ENCODE measurements at places on chromosomes 11 and 22.

DNA sequence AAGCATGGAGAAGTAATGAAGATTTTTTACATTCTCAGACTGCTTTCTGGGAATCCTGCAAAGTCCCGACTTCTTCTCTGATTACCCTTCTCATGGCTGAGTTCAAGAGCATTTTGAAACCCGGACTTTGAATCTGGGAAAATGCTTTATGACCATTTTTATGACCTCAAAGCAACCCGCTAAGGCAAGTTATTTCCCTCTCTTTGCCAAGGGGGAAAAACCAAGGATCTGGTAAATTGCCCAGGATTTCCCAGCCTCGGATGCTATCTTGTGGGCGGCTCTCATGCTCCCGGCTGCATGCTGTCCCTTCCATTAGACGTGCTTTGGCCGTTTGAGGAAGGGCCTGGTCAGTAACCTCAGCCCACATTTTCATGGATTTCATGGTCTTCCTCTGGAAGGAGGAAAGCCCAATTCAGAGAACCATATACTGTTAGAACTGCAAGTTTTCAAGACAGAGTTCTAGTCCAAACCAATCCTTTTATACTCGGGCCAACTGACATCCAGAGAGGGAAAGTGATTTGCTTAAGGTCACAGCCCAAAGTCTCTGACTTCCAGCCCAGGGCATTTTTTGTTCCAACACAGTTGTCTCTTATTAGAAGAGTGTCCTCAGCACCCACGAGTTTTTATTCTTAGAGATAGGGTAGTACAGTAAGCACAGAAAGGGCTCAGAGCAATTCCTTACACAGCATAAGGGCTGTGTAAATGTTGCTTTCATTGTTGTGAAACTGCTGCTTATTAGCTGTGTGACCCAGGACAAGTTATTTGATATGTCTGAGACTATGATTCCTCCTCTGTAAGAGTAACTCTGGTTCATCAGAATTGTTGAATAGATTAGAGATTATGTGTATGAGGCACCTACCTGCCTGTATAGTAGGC, 77.4 kb downstream of the NAV2 start:
- DNase-seq = no peak

- DNase-seq = no peak
Measured at GRCh38 chr11:88410656-88411055, 73.1 kb upstream of the CTSC start.

GRCh38 chr22:48709453-48709852, 1118.2 kb downstream of the BRD1 start:
- no peak for DNase-seq

GRCh38 chr11:27830206-27830605, 130.0 kb upstream of the BDNF start:
- no peak for DNase-seq

DNA sequence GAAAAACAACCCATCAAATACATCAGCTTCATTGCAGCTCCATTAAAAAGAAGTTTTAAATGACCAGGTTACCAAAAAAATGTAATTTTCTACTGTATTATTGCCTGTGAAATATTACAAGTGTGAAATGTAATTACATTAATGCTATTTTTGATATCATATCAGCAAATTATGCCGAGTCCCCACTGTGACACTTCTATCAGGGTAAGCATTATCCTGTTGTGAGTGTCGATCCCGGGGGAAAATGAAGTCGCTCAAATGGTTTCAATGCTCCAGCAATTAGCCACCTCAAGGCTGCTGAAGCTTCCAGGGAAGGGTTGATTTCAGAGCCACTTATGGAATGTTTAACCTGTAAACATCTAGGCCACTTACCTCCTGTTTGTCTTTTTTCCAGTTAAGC, 70.4 kb downstream of the RCN1 start:
- DNase-seq = no peak

DNA sequence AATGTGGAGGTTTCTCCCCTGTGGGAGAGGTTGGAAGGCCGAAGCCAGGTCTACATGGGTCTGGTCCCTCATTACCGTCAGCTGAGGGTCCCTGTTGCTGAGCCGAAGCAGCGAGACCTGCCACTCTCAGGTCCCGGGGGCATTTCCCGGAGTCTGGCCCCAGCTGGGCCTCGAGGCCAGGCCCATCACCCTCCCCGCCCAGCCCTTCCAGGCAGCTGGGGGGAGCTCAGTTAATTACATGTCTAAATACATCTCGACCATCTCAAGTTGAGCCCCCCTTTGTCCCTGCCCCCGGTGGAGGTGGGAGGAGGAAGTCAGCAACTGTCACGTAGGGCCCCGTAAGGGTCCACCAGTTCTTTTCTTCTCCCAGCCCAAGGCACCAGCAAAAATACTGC, 3.6 kb downstream of the CDKN1C start:
- no peak for DNase-seq

DNA sequence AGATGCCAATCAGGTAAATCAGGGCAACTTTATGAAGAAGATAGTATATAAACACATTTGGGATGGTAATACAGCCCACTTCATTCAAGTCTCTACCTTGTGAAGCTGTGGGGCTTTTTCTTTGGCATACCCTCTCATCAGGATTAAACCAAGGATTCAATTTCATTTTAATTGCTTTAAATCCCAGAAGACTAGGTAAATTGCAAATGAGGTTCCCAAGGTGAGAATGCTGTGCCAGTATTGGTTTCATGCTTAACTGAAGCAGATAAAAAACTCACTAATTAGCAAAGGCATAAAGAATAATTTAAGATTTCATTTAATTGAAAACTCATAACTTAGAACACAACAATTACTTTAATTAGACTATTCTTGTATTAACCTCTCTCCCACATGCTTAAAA, 1218.1 kb downstream of the FAM181B start:
- no peak for DNase-seq

GRCh38 chr11:29321293-29322132, 695.3 kb downstream of the KCNA4 start:
- no peak for DNase-seq

DNA sequence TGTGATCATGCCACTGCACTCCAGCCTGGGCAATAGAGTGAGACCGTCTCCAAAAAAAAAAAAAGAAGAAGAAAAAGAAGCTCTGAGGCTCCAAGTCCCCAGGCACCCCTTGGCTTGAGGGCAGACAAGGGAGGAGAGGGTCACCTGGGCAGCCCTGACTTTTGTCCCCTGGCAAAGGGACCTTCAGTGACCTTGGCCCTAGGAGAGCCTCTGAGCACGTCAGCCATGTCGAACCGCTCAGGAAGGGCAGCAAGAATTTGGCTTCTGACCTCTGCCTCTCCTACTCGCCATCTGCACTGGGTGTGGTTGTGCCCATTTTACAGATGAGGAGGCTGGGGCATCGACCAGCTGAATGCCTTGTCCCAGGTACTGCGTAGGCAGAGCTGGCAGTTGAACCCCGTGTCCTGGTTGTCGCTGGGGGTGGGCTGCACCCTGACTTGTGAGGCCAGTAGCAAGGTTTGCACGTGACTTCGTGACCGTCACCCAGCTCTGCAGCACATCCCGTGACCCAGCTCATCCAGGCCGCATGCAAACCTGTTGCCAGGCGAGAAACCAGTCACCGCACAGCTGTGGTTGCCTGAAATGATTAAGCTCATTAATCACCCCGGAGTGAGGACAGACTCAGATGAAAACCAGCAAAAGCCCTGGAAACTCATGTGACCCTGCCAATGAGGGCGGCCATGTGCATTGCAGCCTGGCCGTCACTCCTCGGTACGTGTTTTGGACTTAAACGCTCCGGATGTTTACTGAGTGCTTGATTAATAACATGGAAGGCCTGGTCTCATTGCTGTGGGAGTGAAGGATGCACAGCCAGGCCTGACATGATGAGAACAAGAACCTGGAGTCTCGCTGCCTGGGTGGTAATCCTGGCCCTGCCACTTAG, 47.7 kb upstream of the PPP6R3 start:
- DNase-seq = no peak

GRCh38 chr11:116517077-116517476, 255.7 kb downstream of the BUD13 start:
- DNase-seq = no peak

GRCh38 chr11:60360621-60361020, 17.7 kb upstream of the MS4A7 start:
- DNase-seq = no peak

- no peak for DNase-seq
Measured at GRCh38 chr11:13713982-13714381, 45.5 kb downstream of the FAR1 start.

DNA sequence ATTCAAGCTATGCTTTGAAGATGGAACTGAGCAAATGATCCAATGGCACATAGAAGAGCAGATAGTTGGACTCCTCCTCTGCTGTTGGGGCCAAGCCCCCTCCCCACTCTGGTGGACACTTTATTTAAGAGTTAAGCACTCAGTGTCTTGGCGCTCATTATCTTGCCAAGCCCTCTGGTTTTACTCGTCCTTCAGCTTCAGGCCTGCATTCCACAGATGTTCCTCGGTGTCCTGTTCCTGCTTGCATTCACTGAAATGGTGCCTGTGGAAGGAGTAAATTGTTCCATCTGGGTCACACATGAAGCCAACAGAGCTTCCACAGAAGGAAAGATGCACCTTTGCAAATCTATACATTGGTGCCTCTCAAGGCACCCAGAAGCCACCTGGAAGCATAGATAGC, 26.1 kb downstream of the MAML2 start:
- DNase-seq = no peak

DNA sequence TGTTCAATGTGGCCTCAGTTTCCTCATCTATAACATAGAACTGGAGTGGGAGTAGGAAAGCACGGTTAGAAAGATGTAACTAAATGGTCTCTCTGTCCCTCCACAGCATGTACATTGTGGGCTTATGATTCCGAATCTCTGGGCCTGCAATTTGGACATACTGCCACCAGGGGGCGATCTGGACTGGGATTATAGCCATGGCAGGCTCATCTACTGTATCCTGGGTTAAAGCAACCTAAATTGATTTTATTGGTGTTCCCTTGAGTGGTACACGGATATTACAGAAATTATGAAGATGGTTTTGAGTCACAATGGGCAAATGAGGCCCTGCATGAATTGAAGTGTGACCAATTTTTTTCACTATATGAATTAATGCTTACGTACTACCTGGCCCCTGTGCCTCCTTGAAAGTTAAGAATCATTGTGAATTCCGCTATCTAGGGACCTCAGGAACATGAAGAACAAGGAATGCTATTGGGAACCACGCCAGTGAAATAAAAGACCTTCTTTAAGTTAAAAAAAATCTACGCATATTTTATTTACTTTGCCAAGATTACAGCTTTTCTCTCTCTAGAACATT, 32.9 kb downstream of the TST start:
- no peak for DNase-seq

GRCh38 chr11:13242564-13242963, 35.0 kb upstream of the BMAL1 start:
- no peak for DNase-seq

DNA sequence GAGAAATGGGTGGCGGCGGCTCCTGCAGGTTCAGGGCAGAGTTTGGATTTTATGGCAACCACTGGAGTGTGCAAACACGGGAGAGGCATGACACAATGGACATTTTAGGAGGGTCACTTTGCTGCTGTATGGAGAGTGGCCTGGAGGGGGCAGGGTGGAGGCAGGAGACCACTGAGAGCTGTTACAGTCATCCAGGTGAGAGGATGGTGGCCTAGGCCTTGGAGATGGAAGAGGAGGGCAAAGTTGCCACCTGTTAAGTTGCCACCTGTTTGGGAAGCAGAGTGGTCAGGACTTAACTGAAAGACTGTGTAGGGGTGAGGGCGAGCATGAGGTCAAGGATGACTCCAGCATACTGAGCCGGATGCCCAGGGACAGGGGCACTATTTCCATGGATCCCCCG, 2.3 kb upstream of the RAD9A start:
- peak; percentile 65 for DNase-seq

DNA sequence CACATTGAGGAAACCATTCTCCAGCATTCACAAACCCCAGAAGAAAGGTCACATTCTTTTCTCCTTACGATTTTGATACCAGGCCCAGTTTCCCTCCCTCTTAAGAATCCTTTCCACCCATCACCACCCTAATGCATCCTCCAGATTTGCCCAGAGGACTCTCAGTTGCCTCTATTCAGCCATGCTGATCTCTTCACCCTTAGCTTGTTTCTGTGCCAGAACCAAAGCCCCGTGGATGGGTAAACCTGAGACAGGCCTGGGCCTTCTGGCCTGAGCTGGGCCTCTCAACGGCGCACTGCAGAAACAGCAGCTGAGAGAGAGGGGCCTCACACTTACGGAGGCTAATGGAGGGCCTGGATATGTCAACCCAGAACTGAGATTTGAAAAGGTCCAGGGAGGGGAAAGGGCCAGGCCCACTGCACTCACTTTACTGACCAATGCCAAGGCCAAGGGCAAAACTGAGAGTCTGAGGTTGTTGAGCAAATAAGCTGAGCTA, 32.2 kb upstream of the OAF start:
- no peak for DNase-seq

DNA sequence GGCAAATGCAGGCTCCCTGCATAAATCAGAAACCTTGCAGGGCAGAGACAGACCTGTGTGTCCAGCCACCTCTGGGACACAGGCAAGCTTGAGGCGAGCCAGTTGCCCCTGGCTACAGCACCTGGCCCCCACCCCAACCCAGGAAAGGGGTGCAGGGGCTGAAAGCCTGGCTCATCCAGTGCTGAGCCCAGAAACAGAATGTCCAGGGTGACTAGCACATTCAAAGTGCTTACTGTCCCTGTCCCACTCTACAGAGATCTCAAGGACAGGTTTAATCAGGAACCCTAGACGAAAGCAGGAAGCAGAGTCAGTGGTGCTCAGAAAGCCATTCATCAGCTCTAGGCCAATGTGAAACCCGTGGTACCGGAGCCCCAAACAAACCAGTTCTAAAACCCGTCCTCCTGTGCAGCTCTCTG, 31.9 kb downstream of the PLEKHA7 start:
- DNase-seq = no peak

GRCh38 chr11:46551261-46551660, 42.6 kb downstream of the AMBRA1 start:
- no peak for DNase-seq

- DNase-seq = peak; percentile 30
Measured at GRCh38 chr11:100575860-100576717, 111.0 kb upstream of the ARHGAP42 start.

GRCh38 chr11:125329786-125330185, 165.2 kb downstream of the PKNOX2 start:
- no peak for DNase-seq

DNA sequence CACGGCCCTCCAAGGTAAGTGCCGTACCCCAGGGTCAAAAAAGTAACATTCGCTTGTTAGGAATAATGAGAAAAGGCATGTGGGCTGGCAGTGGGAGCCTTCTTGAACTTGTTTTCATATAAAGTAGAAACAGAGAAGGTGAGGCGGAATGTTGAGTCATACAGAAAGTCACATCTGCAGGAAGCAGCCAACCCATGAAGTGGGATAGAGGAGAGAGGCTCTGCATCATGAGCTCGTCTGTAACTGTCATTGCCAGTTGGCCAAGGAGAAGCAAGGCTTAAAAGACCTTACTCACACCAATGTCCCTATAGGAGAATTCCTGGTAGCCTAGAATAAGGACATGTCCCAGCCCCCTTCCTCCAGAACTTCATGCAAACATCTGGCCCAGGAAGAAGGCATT, 253.3 kb downstream of the BUD13 start:
- DNase-seq = no peak

DNA sequence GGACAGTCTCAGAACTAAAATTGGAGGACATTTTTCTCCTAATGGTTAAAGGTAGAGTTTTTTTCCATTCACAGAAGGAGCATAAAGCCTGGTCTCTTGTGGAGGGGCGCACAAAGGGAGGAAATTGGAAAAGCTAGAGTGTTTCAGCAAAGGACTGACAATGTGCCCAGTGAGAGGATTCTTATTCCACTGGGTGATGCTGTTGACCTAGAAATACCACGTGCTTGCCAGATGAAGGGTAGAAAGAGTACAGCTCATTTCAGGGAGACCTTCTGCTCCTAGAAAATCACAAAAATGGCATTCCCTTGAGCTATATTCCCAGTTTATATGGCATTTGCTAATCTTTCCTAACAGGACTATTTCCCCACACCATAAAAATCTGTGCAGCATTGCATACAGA, 21.1 kb downstream of the MS4A6E start:
- DNase-seq = no peak
